ENCODE measurements at places on chromosomes 11 and 22.

DNA sequence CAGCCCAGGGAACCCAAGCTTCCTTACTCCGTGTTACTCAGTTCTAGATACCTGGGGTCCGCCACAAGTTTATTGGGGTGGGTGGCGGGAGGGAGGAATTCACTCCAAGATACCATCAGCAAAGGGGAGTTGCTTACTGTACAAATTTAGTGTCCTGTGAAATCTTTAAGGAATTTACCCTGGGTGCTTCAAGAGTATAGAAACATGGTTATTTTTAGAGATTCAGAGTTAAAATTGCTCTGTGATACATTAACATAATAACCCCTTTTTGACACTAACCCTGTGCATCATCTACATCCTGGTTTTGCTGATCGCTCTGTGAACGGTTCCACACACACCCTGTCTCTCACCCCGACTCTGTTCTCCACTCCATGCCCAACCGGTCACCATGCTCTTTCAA, 18.9 kb upstream of the LYVE1 start:
- DNase-seq, result no peak

- DNase-seq, result no peak
These were observed 152.8 kb upstream of the ZBED5 start for GRCh38 chr11:11010624-11011127.

GRCh38 chr11:78943154-78943553, 368.5 kb upstream of the NARS2 start:
- DNase-seq, result no peak

GRCh38 chr11:45079943-45080719, 66.3 kb upstream of the PRDM11 start:
- DNase-seq, result peak; percentile 94

DNA sequence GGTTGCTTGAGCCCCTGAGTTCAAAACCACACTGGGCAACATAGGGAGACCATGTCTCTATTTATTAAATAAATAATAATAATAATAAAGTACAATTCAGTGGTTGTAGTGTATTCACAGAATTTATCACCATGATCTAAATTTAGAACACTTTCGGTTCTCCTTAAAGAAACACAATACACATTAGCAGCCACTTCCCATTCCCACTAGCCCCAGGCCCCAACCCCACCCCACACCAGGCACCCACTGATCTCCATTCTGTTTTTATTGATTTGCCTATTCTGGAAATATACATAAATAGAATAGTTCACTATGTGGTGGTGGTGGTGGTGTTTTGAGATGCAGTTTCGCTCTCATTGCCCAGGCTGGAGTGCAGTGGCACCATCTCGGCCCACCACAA, 45.7 kb downstream of the BCL2L13 start:
- DNase-seq, result no peak

DNA sequence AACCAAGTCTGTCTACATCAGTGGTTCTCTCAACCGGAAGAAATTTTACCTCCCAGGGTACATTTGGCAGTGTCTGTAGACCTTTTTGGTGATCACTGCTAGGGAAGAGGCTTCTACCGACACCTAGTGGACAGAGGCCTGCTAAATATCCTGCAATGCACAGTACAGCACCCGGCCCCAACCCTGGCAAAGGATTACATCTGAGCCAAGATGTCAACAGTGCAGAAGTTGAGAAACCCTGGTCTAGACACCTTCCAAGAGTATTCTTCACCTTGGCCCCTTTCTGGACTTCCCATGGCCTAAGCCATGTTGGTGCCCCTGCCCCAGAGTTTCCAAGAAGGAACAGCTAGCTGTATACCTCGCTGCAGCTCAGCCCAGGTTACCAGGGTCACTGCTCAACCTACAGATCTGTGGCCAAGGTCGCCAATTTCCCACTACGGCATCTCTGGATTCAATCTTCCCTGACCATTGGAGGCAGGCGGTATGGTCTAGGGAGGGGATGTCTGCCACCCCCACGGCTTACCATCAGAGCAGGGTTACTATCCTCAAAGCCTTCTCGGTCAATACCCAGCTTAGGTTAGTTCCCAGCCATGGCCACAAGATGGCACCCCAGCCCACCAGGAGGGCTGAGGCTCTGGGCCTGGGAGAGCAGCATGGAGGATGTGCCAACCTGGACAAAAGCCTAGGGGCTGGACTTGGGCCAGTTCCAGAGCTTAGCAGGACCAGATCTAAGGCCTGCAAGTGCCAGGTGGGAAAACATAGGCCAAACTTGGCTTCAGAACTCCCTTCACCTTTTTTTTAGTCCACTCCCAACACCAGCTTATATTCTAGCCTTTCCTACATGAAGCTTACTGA, 3.7 kb upstream of the KCNC1 start:
- peak; percentile 76 for DNase-seq

- DNase-seq, result no peak
These were observed 43.8 kb upstream of the NECTIN1 start for GRCh38 chr11:119772641-119773415.

DNA sequence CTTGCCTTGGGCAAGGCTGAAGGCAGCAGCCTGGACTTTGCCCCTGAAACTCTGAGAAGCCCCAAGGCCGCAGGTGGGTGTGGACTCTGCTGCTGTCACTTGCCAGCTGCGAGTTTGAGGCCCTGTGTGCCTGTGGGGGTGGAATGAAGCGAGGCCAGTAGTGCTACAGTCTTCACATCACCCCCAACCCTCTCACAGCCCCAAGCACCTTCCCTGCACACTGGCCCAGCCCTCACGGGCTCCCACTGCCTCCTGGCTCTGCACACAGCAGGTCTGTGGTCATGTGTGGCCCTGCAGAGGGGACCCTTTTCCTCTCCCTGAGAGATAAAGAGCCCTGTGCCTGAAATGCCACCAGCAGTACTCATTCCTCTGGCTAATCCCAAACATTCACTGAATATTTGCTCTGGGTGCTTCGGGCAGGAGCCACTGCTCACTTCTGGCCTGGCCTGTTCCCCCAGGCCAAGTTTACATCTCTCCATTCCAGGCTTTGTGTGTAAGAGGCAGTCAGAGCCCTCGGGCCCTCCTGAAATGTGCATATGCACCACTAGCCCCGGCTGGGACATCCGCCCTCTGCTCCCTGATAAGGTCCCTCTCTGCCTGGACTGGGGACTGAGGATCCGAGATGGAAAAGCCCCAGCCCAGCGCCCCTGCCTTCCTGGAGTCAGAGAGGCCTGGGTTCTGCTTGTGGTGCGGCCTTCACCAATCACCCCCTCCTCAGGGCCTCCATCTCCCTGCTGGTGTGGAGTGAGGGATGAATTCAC, 17.7 kb downstream of the MGAT3 start:
- no peak for DNase-seq

GRCh38 chr11:70496591-70497535, 98.5 kb downstream of the CTTN start:
- DNase-seq, result no peak

GRCh38 chr11:65321828-65322485, 7.3 kb downstream of the CDC42EP2 start:
- DNase-seq, result no peak

DNA sequence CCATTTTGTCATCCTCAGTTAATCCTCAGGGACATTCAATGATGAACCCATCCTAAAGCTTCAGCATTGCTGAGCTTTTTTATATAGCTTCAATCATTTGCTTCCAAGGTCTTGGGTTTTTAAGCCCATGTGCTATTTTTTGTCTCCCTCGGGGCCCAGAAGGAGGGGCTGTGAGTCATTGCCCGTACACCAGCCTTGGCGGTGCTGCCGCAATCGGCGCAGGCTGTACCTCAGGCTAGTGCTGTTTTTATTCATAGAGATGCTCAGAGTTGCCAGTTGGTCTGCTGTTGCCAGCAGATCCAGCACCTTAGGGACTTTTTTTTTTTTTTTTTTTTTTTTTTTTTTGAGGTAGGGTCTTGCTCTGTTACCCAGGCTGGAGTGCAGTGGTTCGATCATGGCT, 35.5 kb downstream of the ACO2 start:
- DNase-seq, result no peak

GRCh38 chr11:32081129-32081641, 9.7 kb upstream of the RCN1 start:
- no peak for DNase-seq

DNA sequence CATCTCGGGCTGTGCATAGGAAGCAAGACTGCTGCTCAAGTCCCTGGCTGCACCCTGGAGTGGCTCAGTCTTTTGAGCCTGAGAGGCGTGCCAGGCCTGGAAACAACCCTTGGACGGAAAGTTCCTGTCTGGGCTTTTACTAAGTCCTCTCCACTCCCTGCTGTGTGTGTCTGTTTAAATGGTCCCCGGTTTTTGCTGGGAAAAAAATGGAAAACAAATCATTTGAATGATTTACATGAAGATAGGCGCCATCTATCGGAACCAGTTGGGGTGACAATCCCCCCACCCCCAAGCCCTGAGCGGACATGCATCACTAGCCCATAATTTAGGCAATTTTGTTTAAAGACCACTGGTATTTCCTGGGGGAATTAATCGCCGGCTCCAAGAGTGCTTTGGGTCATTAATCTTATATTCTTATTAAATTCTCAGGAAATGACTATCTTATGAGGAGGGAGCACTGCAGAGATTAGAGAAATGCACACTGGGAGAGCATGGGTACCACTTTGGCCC, 2.7 kb upstream of the GAB2 start:
- peak; percentile 84 for DNase-seq

DNA sequence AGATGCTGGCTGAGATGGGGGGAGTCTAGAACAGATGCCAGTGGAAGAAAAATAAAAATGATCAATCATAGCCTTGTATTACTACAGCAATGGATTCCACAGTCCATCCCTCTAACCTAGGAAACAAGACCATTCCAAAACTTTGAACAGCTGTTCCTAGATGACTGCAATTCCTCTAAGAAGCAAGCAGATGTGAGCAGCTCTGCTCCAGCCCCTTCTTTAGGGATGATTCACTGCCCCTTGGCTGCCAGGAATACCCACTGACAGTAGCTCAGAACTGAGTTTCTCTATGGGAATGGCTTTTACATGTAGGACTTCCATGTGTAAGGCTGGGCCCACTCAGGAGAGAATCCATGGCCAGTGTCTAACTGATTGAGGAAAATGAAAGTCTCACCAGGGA, 943.9 kb downstream of the OPCML start:
- no peak for DNase-seq

GRCh38 chr11:111307472-111308108, 9.2 kb downstream of the POU2AF3 start:
- DNase-seq, result no peak

GRCh38 chr11:64902102-64902900, 14.7 kb downstream of the ATG2A start:
- no peak for DNase-seq

DNA sequence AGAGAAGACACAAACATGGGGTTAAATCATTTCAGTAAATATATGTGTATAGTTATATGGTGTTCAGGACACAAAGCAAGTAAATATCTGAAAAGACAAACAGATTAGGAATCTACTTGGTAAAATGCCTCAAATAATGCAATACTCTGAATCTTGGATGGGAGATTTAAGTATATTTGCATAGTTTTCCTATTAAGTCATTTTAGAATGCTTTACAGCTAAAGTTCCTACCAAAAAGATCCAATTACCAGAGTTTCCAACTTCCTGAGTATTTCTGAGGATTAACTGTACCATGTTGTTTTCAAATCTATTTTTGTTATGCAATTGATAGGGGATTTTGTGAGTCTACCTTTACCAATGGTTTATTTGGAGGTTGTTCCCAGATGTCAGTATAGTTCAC, 424.4 kb upstream of the CCDC179 start:
- DNase-seq, result no peak

GRCh38 chr11:132357811-132358572, 987.6 kb downstream of the NTM start:
- DNase-seq, result no peak

DNA sequence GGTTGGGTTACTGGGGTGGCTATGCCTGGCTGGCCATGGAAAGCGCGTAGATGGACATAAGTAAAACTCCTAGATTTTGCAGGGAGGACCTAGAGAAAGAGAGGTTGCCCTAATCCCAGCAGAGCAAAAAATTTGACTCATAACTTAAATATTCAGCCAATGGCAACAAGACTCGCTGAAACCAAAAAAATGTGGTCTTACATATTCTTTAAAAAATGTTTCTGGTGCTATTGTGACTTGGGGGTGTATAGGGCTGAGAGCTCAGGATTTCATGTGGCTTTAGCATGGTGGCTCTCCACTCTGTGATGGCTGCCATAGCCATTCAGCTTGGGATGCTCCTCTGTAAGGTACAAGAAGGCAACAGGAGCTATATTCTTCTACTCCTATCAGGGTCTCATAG, 27.2 kb upstream of the PDGFD start:
- no peak for DNase-seq

GRCh38 chr11:28169816-28170215, 61.6 kb downstream of the METTL15 start:
- DNase-seq, result peak; percentile 11

DNA sequence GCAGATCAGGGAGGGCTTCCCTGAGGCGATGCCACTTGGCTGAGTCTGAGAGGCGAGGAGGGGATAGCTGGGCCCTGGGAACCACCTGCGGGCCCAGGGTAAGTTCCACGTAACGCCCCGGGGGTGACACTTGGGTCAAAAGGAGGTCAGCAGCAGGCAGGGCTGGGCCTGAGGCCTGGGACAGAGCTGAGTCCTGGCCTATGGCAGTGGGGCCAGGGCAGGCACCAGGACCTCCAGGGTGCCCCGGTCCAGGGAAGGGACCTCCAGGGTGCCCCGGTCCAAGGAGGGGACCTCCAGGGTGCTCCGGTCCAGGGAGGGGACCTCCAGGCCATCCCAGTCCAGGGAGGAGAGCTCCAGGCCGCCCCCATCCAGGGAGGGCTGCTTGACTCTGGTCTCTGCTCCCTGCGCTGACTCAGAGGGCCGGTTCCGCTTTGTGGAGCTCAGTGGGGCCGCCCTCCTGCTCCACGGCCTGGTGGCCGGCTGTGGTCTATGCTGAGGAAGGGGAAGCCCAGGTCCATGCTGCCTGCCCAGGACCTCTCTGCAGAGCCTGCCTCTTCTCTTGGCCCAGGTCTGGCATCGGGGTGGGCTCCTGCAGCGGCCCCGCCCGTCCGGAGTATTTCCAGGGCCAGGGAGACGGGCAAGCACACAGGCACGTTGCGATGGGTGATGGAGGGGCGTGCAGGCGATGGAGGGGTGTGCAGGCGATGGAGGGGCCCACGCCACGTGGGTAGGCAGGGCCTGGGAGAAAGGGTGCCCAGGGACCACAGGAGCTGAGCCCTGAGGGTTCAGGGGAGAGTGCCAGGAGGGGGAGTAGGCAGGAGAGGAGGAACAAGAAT, 19.5 kb upstream of the WNT7B start:
- DNase-seq, result no peak

GRCh38 chr22:44571566-44572413, 73.8 kb upstream of the RTL6 start:
- DNase-seq, result no peak

All from DND-41 (cell line).